ENCODE measurements at places on chromosomes 3 and 15.

GRCh38 chr3:156406393-156406792 lies 148.5 kb downstream of the SSR3 start:
- no peak for DNase-seq

GRCh38 chr3:43883729-43884396 lies 193.1 kb downstream of the ABHD5 start:
- no peak for DNase-seq

DNA sequence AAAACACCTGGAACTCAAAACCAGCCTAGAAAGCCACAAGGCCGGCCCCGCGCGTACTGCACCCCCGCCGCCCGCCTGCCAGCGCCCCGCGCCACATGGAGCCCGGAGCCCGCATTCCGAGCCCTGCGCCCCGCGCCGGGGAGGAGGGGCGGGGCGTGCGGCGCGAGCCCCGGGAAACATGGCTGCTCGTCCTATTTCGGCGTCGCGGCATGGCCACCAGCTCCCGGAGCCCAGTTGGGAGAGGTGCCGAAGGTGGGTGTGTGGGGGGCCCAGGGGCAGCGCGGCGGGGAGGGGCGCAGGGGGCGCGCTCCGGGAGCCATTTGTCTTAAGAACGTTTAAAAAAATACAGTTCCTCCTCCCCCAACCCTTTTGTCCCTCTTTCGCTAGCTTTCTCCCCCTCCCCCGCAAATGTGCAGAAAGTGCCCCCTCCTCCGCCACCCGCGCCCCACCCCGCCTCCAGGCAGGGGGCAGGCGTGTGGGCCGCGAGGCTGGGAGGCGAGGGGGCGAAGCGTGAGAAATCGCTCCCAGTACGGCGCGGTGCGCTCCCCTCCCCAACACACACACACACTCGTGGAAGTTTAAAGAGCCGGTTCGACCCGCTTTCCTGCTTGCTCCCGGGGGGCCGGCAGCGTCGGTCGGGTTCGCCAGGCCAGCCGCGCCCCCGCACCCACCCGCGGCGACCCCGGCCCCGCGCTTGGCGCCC lies 2.5 kb downstream of the ANP32A start:
- DNase-seq, result peak; percentile 75

DNA sequence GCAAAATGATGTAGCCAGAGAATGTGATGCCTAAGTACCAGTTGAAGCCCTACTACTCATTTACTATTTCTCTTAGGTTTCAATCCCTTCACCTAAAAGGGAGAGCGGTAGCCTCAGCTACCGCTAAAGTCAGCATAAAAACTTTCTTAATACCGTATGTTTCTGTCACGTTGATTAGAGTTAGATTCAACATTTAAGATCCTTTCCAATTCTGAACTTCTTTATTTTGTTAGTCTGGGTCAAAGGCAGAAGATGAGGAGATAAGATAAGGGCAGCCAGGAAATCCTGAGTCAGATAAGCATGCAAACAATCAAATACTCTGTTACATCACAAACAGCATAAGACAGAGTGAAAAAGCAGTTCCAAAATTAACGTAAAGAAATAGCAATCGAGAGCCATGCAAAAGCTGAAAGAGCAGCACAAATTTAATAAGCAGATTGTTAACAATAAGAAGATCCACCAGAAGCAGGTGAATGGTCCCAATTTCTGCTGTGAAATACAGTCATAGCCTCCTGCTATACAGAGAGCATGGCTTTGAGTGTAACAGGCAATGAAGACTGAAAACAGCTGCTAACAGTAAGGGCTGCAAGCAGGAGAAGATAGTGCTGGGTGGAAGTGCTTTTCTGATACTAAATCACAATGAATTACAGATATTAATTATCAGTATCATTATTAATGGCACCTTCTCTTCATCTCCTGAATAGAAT lies 3.0 kb downstream of the TMEM207 start:
- no peak for DNase-seq

- peak; percentile 15 for DNase-seq
Measured at GRCh38 chr3:140143367-140144069, 208.5 kb downstream of the CLSTN2 start.

DNA sequence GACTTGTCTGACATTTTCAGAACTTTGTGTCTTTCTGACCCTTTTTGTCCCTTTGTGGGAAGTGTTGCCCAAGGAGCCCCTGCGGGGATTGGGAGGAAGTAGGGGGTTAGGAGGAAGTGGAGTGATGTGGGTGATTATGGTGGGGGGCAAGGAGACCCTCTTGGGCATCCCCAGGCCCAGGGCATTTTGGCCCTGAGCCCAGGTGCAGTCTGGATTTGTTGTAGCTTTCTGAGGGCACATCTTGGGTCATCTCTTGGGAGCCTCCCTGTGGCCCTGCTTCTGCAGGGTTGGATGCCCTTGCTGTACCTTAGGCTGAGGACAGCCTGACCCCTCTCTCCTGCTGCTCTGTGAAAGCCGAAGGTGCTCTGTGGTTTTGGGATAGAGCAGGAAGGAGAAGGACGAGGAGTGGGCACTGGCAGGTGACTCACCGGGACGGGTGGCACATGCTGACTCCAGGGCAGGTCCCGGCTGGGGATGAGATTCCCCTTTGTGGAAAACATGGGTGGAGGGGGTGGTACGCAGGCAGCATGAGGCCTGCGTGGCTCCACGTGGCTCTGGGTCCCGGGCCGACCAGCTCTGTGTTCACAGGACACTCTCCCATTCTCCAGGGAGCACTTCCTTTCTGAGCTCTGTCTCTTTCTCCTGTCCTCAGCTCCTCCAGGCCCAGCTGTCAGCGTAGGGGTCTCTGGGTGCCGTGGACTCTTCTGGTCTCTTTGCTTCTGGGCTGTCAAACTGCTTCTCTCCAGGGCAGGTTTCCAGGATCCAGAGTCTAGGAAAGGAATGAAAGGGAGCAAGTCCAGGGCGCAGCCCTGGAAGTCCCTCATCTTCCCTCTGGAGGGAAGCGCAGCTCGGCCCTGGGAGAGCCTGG lies 11.8 kb downstream of the CD276 start:
- DNase-seq, result no peak

Measured in NCI-H526 treated with DMSO at 0.1 percent for 48 hours (cell line).